ENCODE measurements at places on chromosomes 1 and 21.

- DNase-seq: no peak
These were observed 312.4 kb downstream of the ASTN1 start for GRCh38 chr1:176852124-176852523.

DNA sequence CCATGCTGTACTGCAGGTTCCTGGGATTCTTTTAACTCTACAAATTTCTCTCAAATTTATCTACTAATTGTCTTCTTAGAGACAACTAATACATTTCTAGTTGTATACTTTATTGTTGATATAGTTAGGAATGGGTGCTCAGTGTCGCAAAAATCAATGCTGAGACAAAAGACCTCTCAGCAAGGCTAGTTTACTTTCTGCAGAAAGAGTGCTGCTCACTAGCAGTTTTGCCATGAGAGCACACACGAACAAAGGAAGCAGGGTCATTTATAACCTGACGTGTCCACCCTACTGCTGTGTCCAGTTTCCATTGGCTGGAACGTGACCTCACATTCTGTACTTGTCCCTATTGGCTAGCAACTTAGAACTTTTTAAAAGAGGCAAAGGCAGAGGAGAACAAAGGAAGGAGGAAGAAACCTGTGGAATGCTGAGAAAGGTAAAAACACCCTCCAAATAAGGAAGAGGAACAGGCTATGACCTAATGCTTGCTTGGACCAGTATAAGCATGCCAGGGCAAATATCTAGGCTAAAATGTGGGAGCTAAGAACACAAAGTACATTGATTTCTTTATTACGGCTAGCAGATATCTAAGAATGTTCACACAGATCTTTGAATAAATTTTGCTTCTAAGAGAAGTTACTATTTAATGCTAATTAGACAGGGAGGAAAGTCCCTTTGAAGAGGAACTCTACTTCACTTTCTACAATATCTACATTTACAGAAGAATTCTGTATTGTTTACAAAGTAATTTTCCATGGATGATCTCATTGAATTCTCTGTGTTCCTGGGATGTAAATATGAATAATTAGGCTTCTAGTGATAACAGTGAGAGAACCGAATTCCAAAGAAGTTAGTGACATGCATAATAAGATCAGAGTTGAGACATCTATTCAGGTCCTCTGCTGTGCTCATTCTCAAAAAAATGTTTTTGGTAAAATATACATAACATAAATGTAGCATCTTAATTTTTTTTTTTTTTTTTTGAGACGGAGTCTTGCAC is 86.0 kb upstream of the MAP10 start:
- DNase-seq: no peak

- no peak for DNase-seq
These were observed 16.8 kb upstream of the SH3GLB1 start for GRCh38 chr1:86687595-86687994.

DNA sequence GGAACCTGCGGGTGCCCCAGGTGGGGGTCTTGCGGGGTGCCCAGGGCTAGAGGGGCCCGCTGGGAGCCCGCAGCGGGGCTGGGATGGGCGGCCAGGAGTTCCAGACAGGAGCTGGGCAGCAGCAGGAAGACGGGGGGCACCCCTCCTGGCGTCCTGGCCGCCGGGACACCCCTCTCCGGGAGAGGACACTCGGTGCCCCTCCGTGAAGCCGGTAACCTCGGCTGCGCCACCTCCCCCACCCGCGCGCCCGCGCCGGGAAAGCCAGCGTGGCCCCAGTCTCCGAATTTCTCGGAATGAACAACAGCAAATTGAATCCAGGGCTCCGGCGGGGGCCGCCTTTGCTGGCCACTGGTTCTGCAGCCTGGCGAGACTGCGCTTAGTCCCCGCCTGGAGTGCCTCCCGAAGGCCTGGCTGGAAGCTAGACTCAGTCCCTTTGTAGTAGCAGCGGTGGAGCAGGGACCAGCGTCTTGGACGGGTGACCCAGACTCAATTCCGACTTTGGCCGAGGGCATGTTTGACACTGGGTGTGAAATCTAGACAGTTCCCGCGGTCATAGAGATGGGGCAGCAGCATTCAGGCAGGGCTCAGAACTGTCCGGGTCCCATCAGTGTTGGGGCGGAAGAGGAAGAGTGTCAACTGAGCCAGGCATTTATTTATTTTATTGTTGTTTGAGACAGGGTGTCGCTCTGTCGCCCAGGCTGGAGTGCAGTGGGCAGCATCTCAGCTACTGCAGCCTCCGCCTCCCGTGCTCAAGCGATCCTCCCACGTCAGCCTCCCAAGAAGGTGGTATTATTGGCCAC is 773 bp downstream of the IFNGR2 start:
- DNase-seq: no peak

- DNase-seq: no peak
These were observed at the start of gene GJB4 for GRCh38 chr1:34759503-34760357. GJB4 (plus strand) TSS chr1:34759740; CDS start chr1:34761255, 1,515 bp downstream.

DNA sequence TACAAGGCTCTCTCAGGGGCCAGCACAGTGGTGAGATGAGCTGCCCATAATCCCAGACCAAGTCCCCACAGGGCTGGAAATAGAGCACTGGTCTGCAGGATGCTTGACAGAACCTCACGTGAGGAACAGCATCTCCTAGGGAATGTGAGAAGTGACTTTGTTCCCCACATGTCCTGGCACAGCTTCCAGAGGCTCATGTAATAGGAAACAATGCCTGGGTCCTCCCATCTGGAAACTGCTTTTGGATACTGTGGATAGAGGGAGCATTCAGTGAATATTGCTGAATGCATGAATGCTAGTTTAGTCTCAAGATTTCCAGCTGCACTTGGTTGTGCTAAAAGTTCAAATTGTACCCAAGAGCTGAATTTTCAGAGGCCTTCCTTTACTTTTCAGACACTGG is 146.2 kb downstream of the TNR start:
- no peak for DNase-seq

- no peak for DNase-seq
These were observed 276.8 kb upstream of the PKN2 start for GRCh38 chr1:88407248-88407647.

- no peak for DNase-seq
These were observed 1554.2 kb downstream of the NCAM2 start for GRCh38 chr21:22552390-22552789.

Measured in stimulated activated CD4-positive, alpha-beta T cell treated with anti-CD3 and anti-CD28 coated beads, Interleukin-2, amount 100 ng/mL, for 48 hours (primary cell).